RPMI8226 (cell line): ENCODE measurements at places on chromosomes 12 and 14.
A peak's percentile ranks its signal among the peaks of the same experiment; 100 is the strongest.

- peak; percentile 66 for DNase-seq
Measured at GRCh38 chr14:55446127-55446736, 5.8 kb upstream of the TBPL2 start.

- no peak for DNase-seq
Measured at GRCh38 chr14:22231018-22231417, 358.0 kb downstream of the DAD1 start.

- no peak for DNase-seq
Measured at GRCh38 chr14:22221508-22221907, 367.5 kb downstream of the DAD1 start.

DNA sequence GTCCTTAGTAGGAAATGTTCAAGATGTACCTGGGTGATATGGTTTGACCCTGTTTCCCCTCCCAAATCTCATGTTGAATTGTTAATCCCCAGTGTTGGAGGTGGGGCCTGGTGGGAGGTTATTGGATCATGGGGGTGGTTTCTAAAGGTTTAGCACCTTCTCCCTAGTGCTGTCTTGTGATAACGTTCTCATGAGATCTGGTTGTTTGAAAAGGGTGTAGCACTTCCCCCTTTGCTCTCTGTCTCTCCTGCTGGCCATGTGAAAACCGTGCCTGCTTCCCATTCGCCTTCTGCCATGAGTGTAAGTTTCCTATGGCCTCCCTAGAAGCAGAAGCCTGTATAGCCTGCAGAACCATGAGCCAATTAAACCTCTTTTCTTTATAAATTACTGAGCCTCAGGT is 353.0 kb upstream of the SFSWAP start:
- no peak for DNase-seq

- no peak for DNase-seq
Measured at GRCh38 chr12:10540776-10541205, 35.1 kb downstream of the EIF2S3B start.

DNA sequence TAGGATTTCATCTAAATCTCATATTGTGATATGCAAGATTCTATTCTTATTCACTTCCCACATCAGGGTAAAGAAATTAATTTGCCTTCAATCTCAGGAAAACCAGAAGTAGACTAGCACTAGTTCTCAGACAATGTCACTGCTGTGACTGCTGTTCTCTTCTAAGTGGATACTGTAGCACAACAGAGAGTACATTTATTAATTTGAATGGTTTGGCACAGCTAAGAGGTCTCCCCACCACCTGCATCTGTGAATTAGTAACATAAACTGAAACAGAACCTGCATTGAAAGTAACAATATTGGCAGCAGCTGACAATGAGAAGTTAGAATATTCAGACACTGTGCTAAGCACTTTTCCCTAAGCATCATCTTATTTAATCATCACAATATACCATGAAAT is 253.1 kb downstream of the PDZRN4 start:
- DNase-seq = no peak

- no peak for DNase-seq
Measured at GRCh38 chr14:102283631-102284129, 21.3 kb downstream of the MOK start.

- DNase-seq = no peak
Measured at GRCh38 chr14:89635615-89636014, 218.6 kb upstream of the FOXN3 start.

DNA sequence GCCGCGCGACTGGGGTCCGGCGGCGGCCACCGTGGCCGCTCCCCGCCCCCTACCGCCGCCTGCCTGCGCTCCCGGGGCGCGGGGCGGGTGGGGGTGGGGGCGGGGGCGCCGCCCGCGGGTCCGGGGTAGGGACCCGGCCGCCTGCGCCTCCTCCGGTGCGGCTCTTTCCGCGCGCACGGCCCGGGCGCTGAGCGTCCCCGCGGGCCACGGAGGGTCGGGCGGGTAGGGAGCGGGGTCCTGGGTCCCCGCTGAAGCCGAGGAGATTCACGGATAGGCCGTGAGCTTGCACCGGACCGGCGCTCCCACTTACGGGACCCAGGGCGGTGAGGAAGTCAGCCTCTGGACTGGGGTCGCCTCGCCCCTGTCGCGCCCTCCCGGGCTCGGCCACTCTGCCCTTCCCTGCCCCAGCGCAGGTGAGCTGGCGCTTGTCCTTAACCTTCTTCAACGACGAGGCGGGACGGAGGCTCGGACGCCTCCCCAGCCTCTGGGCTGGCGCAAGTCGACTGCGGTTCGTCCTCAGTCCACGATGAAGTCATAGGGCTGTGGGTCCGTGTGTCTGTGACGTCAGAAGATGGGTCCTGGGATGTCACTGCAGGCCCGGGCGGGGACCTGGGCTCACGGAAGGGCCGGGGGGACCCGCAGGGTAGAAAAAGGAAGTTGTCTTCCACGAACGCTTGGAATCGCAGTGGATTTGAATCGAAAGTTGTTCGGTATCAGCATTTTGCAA is 514 bp downstream of the FBXO34 start:
- peak; percentile 72 for DNase-seq

DNA sequence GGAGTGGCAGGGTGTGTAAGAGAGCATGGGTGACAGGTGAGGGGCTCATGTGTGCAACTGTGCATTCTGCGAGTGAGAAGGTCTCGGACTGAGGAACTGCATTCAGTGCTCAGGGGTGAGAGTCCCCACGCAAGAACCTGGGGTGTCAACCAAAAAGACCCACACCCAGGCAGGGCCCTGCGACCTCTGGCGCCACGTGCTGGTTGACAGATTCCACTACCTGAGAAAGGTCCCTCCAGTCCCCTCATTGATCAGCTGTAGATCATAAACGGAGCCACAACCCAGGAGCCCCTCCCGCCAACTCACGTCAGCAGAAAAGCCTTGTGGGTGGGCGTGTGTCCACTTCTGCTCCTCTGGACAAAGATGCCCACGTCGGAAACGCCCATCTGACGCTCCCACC is 98.7 kb downstream of the ASCL4 start:
- DNase-seq = no peak

DNA sequence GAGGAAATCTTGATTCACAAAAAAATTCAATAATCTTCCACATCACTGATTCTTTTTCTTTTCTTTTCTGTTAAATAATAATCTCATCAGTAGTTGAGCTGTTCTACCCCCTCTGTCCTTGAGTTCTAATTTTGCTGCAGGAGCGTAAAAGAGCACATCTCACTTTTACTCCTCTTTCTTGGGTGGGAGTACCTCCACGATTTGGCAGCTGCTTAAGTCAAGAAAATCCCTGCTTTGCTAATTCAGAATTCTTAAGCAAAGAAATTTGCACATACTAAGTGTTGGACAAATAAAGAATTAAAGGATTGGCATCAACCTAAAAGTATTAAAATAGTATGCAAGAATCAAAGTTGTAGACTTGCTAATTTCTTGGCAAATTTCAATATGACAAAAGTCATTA is 128.8 kb downstream of the PRKD1 start:
- DNase-seq = no peak

- peak; percentile 49 for DNase-seq
Measured at GRCh38 chr12:52362118-52362726, 5.1 kb downstream of the KRT85 start.

GRCh38 chr12:96094201-96094600 is 58.8 kb upstream of the LTA4H start:
- peak; percentile 45 for DNase-seq

DNA sequence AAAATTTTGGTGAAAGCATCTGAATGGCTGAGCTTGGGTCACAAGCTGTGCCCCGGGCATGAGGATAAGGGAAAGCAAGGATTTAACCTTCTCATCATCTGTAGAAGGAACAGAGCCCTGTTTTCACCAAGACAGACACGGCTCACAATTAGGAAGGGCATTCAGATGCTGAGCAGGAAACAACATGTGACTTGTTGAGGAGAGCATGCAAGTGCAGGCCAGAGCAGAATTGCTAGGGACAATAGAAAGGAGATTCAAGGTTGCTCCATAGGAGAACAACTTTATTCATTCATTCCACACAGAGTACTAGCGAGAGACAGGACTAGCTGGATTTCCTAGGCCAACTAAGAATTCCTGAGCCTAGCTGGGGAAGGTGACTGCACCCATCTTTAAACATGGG is 14.6 kb upstream of the RILPL1 start:
- no peak for DNase-seq

DNA sequence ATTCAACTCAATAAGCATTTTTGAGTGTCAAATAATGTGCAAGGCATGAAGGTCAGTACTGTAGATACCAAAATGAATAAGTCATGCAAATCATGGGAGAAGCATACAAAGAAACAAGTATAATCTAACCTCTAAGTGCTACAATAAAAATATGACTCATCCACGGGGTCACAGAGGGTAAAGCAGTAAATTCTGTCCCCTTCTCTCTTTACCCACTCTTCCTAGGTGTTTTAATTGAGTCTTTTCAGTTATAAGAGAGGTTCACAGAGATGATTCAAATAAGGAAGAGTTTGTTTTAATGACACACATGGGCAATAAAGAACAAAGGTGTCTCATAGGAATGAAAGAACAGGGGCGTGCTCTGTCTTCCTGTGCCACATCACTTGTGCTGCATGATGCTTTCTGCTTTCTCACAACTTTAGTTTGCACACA is 71.5 kb upstream of the DAAM1 start:
- no peak for DNase-seq

DNA sequence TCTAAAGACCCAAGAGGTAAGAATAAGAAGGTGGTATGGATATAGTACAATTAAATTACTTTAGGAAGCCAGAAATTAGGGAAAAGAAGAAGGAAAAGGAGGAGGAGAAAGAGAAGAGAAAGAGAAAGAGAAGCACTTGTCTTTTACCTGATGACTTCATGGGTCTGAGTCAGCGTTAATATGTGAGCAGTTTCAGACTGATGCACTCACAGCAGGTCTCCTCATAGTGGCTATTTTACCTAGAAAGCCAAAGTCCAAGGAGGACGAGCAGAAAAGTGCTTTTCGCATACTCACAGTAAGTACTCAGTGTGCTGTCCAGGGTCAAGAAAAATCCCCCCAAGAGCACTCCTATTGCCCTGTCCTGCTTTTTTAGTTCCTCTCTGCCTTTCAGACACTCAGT is 222.1 kb downstream of the C12orf42 start:
- peak; percentile 6 for DNase-seq

GRCh38 chr12:94769047-94769420 is 118.7 kb upstream of the TMCC3 start:
- DNase-seq = no peak

DNA sequence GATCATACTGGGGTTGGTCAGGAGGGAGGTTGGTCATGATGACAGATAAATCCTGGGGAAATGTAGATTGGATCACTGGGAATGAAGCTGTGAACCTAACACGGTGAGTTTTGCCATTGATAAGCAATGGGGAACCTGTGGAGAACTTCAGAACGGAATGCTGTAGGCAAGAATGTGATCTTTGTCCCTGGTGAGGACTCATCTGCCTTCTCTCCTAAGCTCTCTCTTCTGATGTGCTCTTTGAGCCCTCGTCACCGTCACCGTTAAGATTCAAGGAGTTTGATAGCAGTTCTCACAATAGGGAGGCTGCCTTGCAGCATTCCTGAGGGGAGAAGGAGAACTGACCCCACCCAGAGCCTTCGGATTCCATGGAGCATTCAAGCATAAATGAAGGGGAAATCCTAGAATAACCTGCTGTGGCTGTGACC is 217.6 kb downstream of the ANO6 start:
- no peak for DNase-seq

DNA sequence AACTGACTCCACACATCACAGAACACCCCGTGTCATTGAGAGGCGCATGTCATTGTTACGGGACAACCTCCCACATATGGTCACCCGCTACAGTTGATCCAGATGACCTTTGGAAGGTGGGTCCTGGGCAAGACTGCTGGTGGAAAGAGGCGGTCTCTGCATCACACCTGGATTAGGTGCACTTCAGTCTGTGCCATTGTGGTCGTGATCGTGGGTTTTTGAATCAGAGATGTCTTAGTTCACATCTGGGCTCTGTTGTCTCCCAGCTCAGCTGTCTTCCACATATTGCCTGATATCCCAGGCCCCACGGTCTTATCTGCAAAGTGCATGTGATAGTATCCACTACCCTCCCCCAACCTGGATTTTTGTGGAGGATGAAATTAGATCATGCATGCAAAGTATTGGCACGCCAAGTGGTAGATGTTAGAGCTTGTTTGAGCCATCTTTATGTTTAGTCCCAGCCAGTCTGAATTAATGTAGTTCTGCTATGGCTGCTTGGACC is 208.7 kb upstream of the FOXN3 start:
- no peak for DNase-seq

DNA sequence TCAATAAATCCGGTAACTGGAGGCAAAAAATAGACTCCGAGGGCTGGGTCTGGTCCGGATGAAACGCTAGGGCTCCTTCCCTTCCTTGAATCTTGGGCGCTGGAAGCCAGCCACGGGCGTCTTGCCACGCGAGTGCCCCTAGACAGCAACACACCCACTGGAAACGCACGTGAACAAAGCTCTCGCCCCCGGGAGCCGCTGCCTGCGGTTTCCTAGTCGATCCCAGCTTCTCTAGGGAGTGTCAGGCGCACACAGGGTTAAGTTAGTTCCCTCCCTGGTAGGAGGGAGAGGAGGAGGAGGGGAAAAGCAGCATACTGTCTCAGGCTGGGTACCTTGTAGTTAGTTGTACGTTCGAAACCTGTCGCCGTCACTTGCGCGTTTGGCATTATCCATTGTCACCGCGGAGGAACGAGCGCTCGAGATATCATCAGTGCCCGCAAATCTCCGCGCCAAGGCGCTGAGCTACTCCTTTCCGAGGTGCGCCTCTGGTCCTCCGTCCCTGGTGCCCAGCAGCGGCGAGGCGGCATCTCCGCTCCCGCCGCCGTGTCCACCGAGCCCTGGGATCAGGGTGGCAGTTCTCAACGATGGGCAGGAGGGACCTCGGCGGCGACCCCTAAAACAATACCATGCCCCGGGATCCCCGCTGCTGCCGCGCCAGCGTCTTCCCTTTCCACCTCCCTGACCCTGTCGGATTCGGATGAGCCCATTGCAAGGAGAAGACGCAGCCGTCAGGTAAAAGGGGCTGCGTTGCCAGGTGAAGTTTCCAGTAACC is at the start of gene FLRT2:
Gene FLRT2 (plus strand): TSS at position 342 of the 772 bp plus-strand sequence. CDS start 91,371 bp downstream, outside the sequence.
- DNase-seq = no peak

DNA sequence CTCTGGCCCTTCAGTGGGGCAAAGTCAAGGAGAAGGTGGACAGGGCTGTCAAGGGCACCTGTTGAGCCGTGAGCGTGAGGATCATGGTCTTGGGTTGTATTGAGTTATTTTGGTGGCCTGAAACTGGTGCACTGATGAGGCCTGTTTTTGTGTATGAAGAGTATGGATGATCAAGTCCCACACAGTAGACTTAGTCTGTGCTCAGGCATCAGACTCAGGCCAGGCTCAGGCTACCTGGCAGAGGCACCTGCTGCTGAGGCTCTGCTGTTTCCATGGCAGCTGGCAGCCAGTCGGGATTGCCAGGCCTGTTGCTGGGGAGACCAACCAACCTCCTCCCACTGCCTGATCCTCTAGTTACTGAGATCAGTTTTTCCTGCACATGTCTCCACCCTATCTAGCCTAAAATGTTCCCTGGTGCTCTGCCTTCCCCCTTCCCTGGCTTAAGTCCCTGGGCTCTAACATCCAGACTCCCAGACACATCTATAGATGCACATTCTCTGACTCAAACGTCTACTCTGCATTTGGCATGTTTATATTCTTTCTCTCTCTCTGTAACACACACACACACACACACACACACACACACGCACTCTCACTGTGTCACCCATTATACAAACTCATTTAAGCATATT is 5.1 kb downstream of the JPH4 start:
- DNase-seq = no peak
